Adipocyte (in vitro differentiated cells): ENCODE measurements at places on chromosomes 4 and X.

- DNase-seq, result no peak
These were observed 1.1 kb downstream of the DCK start for GRCh38 chr4:70994387-70995099.

DNA sequence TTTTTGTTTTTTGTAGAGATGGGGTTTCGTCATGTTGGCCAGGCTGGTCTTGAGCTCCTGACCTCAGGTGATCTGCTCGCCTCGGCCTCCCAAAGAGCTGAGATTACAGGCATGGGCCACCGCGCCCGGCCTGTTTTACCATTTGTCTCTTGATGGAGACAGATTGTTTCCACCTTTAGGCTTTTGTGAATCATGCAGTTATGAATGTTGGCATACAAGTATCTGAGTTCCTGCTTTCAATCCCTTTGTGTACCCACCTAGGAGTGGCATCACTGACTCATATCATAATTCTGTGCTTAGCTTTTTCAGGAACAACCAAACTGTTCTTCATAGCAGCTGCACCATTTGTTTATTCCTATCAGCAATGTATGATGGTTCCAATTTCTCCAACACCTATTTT is 20.2 kb upstream of the MGST2 start:
- no peak for DNase-seq

DNA sequence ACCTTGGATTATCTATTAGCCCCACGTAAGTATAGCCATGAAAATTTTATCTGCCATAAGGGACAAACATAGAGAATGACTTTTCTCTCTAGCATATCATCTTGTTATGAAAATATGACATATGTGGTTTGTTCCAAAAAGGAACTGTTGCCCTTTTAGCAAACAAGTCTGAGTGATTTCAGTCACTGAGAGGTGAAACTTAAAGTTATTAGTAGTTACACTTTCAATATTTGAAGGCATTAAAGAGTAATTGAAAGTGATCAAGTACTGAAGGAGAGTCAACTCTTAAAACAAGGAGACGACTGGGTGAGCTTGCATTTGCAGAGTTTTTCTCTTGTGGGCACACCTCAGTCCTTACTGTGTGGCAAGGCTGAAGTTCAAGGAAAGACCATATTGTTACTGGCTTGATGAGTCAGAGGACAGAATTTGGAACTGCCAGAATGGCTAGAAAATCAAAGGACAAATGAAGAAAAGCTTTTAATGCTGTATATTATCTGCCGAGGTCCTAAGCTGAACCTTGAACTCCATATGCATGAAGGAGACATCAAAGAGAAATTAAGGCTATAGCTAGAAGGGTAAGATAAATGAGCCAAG is 205.1 kb upstream of the EMCN start:
- no peak for DNase-seq

DNA sequence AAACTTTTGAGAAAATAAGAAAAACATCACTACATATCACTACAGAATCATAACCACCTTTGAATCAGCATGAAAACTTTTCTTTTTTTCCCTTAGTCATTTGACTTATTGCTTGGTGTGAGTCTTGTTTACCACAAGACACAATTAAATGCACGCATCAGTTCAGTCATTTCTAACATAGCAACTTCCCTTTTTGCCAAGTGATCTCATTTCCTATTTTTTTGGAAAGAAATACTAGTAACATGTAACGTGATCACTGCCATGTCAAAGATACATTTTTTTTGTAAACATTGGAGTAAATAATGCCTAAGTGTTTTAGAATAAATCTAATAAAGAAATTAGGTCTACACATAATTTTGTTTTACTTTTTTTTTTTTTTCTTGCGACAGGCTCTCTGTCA is 5.1 kb upstream of the CXCL8 start:
- DNase-seq, result peak; percentile 44

DNA sequence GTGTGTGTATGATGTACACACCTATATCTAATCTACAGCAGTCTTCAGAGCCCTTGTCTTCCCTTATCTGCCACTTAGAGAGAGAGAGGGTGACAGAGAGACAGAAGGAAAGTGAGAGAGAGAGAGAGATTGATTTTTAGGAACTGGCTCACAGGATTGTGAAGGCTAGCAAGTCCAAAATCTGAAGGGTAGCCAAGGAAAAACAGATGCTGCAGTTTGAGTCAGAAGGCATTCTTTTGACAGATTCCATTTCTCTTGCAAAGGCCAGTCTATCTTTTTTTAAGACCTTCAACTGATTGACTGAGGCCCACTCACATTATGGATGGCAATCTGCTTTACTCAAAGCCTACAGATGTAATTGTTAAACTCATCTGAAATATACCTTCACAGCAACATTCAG is 664.0 kb upstream of the IGFBP7 start:
- no peak for DNase-seq

DNA sequence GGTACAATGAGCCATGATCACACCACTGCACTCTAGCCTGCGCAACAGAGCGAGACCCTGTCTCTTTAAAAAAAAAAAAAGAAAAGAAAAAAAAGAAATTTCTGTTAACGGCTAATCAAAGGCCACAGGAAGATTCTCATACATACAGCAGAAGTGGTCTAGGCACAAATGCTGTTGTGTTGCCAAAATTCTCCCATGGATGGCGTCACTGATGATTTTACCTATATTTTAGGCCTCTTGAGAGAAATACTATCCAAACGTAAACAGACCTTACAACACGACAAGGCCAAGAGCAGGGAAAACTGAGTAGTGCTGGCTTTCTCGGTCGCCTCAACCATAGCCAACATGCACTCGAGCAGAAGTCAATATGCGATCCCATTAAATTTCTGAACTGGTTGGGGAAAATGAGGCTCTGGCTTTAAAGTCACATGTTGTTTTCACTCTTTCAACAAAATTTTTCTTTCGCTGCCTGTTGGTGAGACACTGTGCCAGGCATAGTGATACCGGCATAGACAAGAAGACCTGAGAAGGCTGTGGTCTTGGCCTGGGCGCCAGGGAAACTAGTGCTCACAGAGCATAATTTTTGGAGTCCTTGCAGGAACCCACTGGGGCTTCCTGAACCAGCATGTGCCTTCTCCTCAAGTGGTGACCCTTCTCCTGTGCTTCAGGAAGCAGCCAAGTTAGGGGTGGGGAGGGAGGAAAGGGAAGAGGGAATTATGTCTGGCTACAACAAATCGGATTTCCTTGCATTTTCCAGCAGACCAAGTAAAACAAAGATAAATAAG is 20.6 kb downstream of the SH3KBP1 start:
- no peak for DNase-seq

DNA sequence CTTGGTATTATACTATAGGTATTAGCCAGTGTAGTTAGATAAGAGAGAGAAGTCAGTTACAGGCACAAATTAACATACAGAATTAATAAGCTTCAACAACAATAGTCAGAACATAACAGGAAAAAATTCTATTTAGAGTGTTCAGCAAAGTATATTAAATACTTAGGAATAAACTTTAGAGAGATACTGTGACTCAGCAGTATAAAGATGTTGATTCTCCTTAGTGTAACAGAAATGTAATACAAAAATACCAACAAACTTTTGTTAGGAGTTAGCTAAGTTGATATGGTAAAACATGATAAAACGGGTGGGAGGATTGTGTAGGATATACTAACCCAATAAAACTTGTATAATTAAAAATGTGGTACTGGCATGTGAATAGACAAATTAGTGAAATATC is 154.3 kb downstream of the DIPK2B start:
- DNase-seq, result no peak

DNA sequence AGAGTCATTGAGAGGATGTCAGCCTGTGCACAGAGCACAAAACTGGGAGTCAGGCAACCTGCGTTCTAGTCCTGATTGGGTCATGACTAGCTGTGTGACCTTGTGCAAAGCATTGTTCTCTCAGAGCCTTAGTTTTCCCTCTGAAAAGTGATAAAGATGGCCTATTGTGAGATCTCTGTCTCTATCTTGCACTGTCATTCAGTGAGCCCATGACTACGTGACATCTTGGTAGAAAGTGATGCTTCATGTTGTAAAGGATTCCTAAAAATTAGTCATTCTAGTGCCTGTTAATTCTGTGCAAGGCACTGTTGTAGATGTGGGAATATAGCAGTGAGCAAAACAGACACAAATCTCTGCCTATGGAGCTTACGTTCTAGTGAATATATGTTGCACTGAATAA is 2.5 kb downstream of the PGRMC1 start:
- DNase-seq, result peak; percentile 32

GRCh38 chr4:184472614-184473498 is 1.5 kb downstream of the IRF2 start:
- peak; percentile 86 for DNase-seq

DNA sequence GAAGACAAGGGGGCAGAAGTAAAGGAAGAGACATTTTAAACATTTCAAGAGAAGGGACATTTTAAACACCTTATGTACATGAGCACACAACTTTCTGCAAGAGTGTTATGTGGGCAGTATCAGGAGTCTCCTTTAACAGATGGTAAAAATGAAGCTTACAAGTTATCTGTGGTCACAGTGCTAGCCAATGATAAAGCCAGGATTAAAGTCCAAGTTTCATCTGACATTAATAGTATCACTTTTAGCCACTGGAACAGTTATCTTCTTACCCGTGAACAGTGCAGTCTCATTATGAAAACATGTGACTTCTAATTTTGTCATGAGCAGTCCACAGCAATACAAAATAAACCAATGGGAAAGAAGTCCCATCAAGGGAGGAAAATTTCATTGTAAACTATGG is 627.9 kb upstream of the AGA start:
- DNase-seq, result no peak

DNA sequence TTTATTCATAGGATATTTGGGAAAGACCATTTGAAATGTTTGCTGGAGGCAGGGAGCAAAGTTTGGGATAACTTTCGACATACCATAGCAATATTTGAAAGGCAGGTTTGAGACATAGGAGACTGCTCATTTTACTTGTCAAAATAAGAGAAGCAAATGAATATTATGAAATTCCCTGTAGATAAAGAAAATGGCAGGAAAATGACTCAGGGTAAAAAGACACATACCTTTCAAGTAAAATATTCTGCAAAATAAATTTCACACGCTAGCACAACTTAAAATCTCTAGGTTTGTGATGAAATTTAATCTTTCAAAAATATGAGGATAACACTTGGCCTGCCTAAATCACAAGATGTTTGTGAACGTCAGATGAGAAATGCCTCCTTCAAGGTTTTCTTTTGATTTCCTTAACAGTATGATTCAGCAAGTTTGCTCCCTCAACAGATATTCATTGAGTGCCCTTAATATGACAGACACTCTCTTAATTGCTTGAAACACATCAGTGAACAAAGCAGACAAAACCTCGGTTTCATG is 6.6 kb downstream of the TMEM156 start:
- DNase-seq, result no peak

DNA sequence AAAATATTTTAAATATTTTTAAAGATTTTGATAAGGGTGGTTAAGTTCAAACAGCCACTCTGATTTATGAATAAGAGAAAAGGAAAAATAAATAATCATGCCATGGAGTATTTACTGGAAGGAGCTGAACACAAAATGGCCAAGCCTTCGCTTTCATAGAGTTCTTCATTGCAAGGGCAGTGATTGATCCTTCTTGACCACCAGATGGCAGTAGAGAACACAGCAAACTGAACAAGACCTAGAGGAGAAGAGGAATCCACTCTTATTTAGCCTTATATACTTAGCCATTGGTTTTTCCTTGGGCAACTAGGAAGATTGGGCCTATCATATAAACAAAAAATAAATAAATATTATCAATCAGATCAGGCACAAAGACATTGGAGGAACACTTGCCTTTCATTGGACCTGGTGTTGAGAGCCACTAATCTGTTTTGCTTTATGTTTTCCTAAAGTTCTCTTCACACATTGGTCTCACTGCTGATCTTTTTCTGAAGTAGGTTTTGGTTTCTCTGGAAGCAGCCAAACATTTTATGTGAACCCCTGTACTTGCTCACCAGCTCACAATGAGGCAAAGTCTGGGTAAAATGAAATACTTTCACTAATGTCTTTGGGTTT is 58.1 kb upstream of the PARM1 start:
- DNase-seq, result peak; percentile 91

DNA sequence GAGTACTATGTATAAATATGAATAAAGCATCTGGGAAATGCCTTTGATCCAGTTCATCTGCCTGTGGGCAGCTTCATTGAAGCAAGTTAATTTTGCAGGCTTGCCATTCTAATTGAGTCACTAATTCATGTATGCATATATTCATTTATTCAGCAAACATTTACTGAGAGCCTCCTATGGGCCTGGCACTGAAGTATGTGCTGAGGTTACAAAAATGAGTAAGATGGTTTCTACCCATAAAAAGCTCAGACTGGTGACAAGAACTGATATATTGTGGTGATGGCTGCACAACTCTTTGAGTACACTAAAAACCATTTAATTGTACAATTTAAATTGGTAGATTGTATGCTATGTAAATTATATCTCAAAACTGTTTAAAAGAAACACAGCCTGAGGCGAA is 1.1 kb upstream of the MRPL1 start:
- no peak for DNase-seq
